ENCODE measurements at places on chromosomes 4 and X.

- H3K4me3 ChIP-seq = no peak overlapping the region
- H3K27ac ChIP-seq = no peak overlapping the region
- no peaks in the 10 kb centered on the region for H3K36me3 ChIP-seq
- no peaks in the 10 kb centered on the region for H3K27me3 ChIP-seq
- DNase-seq = no peak
- no peaks in the 10 kb centered on the region for H3K4me1 ChIP-seq
Measured at GRCh38 chr4:71441186-71442169, 102.7 kb downstream of the SLC4A4 start.

- H3K27ac ChIP-seq = no peak overlapping the region
- no peaks in the 10 kb centered on the region for H3K36me3 ChIP-seq
- H3K4me1 ChIP-seq = no peaks in the 10 kb centered on the region
- no peak overlapping the region for H3K4me3 ChIP-seq
Measured at GRCh38 chrX:69238114-69238886, 73.0 kb upstream of the PJA1 start.

DNA sequence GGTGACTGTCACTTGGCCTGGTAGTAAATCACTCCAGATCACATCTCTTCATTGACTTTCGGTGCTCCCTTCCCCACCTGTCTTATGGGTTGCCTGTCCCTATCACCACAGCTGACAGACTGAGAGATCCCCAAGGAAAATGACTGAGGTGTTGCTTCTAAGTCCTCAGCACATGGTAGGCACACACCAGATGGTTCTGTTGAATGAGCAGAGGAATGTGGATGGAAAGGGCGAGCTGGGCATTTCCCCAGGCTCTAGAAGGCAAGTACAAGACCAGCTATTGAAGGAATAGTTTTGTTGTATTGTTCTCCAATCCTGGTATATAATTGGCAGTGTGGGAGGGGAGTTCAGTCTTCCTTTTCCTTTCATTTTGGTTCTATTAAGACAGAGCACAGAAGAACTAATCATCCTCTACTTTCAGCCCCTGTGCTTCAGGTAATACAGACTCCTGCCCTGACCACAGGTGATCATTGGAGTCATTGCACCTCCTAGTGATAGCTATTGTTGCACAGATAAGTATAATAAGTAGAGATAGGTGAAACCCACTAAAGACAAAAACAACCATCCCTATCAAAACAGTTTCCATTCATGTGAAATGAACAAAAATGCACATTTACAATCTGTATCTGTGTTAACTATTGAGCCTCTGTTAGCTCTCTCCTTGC, 158.6 kb downstream of the TRAM1L1 start:
- no peak overlapping the region for H3K27ac ChIP-seq
- H3K27me3 ChIP-seq = no peaks in the 10 kb centered on the region
- no peaks in the 10 kb centered on the region for H3K36me3 ChIP-seq
- no peaks in the 10 kb centered on the region for H3K4me1 ChIP-seq

DNA sequence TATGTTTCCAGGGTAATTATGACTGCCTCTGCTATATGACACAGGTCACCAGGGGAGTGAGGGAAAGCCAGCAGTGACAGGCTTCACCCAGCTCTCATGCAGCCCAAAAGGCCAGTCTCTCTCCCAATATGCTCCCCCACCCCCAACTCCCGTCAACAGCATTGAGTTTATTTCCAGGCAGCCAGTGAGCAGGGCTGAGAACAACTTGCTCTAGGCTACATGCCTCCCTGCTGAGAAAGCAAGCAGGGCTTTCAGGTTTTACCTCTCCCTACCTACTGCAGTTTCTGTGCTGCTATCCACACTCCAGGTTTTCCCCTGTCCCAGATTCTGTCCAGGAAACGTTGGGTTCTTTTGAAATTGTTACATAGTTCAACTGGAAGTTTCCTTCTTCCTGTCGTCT, 291.4 kb downstream of the PABPC4L start:
- H3K36me3 ChIP-seq = no peaks in the 10 kb centered on the region
- H3K4me1 ChIP-seq = no peaks in the 10 kb centered on the region
- no peak overlapping the region for H3K27ac ChIP-seq

DNA sequence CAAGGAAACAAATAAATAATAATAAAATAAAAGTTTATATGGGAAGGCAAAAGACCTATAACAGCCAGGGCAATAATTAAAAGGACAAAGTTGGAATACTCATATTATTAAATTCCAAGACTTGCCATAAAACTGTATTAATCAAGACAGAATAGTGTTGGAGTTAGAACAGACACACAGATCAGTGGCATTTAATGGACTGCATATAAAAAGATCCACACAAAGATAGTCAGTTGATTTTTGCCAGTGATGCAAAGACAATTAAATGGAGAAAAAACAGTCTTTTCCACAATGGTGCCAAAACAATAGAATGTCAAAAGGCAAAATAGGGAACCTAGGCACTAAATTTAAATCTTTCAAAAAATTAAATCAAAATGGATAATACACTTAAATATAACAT, 587.1 kb upstream of the GRIA3 start:
- no peaks in the 10 kb centered on the region for H3K4me1 ChIP-seq
- no peak for DNase-seq
- H3K27ac ChIP-seq = no peak overlapping the region
- no peak overlapping the region for H3K4me3 ChIP-seq
- no peaks in the 10 kb centered on the region for H3K27me3 ChIP-seq
- no peaks in the 10 kb centered on the region for H3K36me3 ChIP-seq

DNA sequence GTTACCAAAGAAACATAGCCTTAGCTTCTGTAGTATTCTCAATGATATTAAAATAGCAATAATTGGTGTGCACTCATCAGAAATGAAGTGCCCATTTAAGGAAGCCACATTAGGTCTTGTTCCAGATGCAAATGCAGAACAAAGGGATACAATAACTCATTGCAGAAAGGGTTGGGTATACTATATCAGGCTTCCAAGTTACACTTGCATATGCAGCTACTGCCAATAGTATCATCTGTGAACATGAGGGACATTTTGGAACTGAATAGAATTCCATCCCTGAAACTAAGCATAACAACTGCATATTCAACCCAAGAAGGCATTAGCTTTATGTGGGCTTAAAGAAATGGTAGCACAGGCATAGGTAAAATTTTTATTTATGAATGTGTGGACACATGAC, 167.8 kb downstream of the ANTXR2 start:
- no peak overlapping the region for H3K27ac ChIP-seq
- H3K27me3 ChIP-seq = no peaks in the 10 kb centered on the region
- no peak for DNase-seq
- H3K4me3 ChIP-seq = no peak overlapping the region
- H3K4me1 ChIP-seq = no peaks in the 10 kb centered on the region

GRCh38 chr4:98867648-98868047, 61.3 kb downstream of the EIF4E start:
- no peak overlapping the region for H3K4me3 ChIP-seq
- H3K27me3 ChIP-seq = no peaks in the 10 kb centered on the region
- H3K4me1 ChIP-seq = no peaks in the 10 kb centered on the region
- DNase-seq = no peak

DNA sequence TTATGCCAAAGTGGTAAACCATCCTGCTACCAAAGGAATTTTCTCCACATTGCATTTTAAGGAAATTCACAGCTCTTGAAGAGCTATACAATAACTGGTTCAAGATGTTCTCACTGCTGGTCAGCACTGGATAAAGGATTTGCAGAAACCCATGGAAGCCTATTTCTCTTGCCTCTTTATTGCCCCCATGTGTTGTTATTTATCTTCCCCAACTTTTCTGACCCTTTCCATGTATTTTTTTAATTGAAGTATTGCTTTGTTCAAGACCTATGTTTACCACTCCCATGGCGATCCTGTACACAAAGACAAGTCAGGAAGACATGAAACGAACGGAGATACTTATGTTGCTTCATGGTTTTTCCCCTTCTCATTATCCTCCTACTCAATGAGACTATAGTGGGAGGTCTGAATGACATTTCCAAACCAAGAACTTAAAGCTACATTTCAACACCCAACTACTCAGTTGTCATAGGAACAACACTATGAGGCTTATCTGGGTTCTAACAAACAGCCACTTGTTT, 566.4 kb upstream of the DIPK2B start:
- DNase-seq = peak; percentile 64
- H3K27me3 ChIP-seq = no peaks in the 10 kb centered on the region
- peak overlapping the region; percentile 90 for H3K4me3 ChIP-seq
- peaks cover 21% of the 10 kb centered on the region for H3K4me1 ChIP-seq
- peak overlapping the region; percentile 97 for H3K27ac ChIP-seq

DNA sequence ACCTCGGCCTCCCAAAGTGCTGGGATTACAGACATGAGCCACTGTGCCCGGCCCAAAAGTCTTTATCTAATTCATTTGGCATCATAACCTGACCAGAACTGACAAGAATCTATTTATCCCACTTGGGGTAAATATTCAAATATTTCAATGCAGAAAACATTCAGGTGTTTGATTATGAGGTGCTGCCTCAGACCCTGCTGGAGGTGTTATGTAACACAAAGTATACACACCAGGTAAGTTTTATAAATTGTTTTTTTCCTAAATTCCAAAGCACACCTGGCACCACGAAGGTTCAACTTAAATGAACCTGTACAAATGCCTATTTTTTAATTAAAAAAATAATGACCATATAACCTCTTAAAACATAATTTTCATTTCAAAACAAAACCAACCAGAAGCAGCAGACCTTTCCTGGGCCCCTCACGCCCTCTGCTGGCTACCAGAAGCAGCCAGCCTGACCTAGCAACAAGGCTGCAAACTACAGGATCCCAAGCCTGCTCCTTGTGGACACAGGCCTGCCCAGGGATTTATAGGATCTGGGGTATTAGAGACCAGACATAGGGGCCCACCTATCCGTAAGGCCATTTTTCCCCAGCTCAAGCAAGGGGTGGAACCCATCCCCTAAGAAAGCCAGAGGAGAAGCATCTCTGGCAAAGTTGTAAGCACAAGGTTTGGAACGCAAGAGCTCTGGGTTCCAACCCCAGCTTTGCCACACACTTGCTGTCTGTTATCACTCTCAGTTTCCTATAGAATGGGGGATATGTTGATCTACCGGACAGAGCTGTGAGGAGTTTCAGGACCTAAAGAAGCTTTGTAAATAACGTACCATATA, 11.7 kb downstream of the OTUD5 start:
- no peaks in the 10 kb centered on the region for H3K27me3 ChIP-seq
- H3K36me3 ChIP-seq = no peaks in the 10 kb centered on the region

DNA sequence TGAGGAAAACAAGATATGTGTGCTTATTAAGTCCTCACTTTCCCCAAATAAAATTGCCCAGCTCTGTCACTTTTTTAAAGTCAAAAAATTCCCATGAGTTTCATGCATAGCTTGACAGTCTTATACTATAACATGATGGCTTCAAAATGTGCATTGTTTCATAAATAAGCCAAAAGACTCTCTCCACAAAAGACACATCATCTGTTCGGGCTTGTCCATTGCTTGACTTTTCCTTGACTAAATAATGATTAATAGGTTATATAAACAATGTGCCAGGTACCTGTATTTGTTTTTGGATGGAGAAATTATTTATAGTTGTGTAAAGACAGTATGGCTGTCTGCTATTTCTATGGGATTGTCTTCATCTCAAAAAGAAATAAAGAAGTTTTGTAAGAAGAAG, 329.2 kb upstream of the KLF3 start:
- no peaks in the 10 kb centered on the region for H3K36me3 ChIP-seq
- H3K4me3 ChIP-seq = no peak overlapping the region
- no peak overlapping the region for H3K27ac ChIP-seq
- H3K27me3 ChIP-seq = peaks cover 13% of the 10 kb centered on the region
- no peak for DNase-seq

DNA sequence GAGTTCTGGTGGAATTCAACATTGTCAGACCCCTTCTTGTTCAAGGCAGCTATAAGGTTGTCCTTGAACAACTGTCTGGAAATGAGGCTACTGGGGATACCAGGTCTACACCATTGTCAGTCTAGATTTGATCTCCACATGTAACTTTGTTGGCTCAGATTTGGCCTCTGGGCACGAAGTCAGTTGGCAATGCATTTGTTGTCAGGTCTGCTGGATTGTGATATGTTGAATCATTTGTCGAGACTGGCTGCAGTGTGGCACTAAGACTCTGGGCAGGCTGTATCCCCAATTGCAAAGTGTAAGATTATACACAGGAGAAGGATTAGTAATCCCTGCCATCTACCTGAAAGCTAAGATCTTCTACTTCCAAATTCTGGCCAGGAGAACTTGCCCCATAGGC, 26.5 kb downstream of the ZNF81 start:
- no peaks in the 10 kb centered on the region for H3K27me3 ChIP-seq
- H3K4me1 ChIP-seq = no peaks in the 10 kb centered on the region
- peak; percentile 0 for DNase-seq
- no peak overlapping the region for H3K27ac ChIP-seq
- H3K4me3 ChIP-seq = no peak overlapping the region
- no peaks in the 10 kb centered on the region for H3K36me3 ChIP-seq

GRCh38 chr4:104524591-104524990, 29.9 kb upstream of the CXXC4 start:
- H3K27ac ChIP-seq = no peak overlapping the region
- H3K27me3 ChIP-seq = no peaks in the 10 kb centered on the region
- H3K36me3 ChIP-seq = no peaks in the 10 kb centered on the region
- no peak for DNase-seq

DNA sequence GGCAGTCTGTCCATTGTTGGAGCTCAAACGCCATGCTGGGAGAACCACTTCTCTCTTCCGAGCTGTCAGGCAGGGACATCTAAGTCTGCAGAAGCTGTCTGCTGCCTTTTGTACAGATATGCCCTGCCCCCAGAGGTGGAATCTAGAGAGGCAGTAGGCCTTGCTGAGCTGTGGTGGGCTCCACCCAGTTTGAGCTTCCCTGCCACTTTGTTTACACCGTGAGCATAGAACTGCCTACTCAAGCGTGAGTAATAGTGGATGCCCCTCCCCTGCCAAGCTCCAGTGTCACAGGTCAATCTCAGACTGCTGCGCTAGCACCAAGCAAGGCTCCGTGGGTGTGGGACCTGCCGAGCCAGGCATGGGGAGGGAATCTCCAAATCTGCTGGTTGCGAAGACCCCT, 145.7 kb downstream of the VSIG4 start:
- H3K27me3 ChIP-seq = no peaks in the 10 kb centered on the region
- no peak overlapping the region for H3K27ac ChIP-seq
- H3K4me3 ChIP-seq = no peak overlapping the region
- no peak for DNase-seq
- no peaks in the 10 kb centered on the region for H3K4me1 ChIP-seq

DNA sequence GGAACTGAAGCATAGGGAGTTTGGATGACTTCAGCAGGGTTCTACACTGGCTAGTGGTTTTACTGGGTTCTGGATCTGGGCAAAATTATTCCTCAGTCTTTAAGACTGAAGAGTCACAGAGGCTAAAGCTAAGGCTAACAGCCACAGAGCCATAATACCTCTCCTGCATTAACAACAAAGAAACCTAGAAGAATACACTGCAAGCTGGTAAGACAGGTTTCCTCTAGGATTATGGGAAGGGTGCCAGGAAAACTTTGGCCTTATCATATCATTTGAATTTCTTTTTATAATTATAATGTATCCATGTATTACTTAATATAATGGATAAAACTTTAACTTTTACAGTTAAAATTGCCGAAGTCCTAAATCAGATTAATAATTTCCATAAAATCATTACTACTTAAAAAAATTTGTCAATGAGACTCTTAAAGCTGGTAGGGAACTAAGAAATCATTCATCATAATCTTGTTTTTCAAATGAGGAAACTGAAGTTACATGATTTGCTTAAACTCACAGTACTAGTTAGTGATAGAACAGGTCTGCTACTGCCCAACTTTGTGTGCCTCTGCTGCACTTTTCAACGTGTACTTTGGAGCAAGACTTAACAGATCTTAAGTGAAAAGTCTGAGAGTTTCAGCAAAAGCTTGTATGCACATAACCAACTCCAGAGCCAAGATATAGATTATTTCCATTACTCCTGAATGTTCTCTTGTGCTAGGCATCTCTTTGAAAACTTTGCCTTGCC, 24.2 kb upstream of the PGRMC2 start:
- no peaks in the 10 kb centered on the region for H3K36me3 ChIP-seq
